ENCODE measurements at places on chromosomes 12 and 14. TPM values are rescaled to one million over a fixed set of nuclear protein-coding genes. Genes with fewer than 3 reads are reported as not detected.

The MORN3 gene
- 0.34 TPM for total RNA-seq

The RHEBL1 gene
- 16.0 TPM for total RNA-seq

The GMFB gene
- total RNA-seq: 40.0 TPM

The RAD51AP1 gene
- total RNA-seq: 31.0 TPM

The KLRC4 gene
- not detected for total RNA-seq

The GARIN6 gene
- total RNA-seq: not detected

The DENND5B gene
- 1.2 TPM for total RNA-seq

The LRP1-AS gene
- total RNA-seq: not detected

The CLEC4D gene
- total RNA-seq: not detected

The ZFYVE21 gene
- total RNA-seq: 27.5 TPM

The BICDL1 gene
- 127 TPM for total RNA-seq

The RASSF9 gene
- total RNA-seq: not detected

The GZMB gene
- total RNA-seq: 4,741 TPM

The CATSPERB gene
- 0.46 TPM for total RNA-seq

The IAPP gene
- total RNA-seq: not detected

The TMEM179 gene
- 0.30 TPM for total RNA-seq

The OAS2 gene
- total RNA-seq: 86.4 TPM

The COL2A1 gene
- total RNA-seq: 0.27 TPM

The TAS2R14 gene
- total RNA-seq: 2.6 TPM

The BLTP3B gene
- 73.2 TPM for total RNA-seq

The STAB2 gene
- not detected for total RNA-seq
